ENCODE measurements at places on chromosomes 7 and 10.

GRCh38 chr7:69502358-69502757, 95.9 kb upstream of the AUTS2 start:
- DNase-seq, result no peak

GRCh38 chr10:97321032-97321803, 2.1 kb downstream of the FRAT1 start:
- no peak for DNase-seq

GRCh38 chr7:130216750-130217149, 9.1 kb downstream of the SSMEM1 start:
- DNase-seq, result no peak

GRCh38 chr10:121831777-121832176, 96.1 kb downstream of the ATE1 start:
- DNase-seq, result no peak

DNA sequence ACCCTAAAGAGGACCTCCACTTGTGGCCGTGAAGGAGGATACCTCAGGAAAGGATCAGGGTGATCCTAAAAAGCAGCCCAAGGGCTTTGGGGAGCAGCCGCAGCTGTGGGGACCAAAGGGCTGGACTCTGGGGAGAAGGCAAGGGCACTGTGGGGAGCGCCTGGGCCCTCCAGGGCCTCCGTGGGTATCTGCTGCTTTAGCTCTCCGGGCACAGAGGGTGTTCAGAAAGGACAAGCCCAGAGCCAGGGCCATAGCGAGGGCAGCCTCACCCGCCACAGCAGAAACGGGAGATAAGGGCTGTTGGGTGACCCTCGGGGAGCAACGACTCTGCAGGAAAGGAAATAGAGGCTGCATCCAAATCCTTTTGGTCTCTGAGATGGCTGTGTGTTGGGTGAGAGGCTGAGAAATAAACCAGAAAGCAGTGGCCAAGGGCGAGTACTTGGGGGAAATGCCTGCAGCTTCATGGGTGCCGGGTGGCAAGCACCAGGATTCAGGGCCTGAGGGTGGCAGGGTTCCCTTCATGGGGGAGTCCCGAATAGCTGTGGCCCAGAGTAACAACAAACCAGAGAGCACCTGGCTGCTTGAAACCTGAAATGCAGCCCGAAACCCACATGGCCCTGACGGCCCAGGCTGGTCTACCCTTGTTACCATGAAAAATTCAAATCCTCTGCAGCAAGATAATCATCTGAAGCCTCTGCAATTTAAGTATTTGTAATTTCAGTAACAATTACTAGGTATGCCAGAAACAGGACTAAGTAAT, 95.2 kb downstream of the VIPR2 start:
- no peak for DNase-seq

DNA sequence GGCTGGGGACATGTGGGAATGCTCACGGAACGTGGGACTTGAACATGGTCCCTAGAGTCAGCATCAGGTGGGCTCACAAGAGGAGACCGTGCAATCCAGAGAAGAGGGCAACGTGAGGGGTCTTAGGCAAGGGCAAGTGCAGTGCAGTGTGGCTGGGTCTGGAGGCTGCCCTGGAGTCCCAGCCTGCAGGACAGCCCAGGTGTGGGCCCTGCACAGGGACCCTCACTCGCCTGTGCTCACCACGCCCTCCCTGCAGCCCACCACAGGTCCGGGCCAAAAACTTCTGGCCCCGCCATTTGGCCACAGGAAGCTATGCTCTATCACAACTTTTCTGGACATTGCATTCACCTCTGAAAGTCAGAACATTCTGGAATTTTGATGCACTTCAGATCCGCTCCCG, 133.5 kb downstream of the PAXIP1 start:
- no peak for DNase-seq

DNA sequence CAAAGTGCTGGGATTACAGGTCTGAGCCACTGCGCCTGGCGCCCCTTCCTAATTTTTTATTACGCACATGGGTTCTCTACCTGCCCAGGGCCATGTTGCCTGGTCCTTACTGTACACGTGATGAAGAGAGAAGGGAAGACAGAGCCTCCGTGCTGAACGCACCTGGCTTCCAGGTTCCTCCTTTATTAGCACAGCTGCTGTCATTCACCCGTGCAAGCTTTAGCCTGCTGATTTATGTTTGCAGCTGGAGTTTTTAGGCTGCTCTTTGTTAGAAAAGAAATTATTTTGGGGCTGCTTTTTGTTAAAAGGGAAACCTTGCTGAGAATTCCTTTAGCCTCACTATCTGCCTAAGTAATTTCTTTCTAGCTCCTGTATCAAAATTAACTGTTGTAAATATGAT, 417.0 kb downstream of the CALN1 start:
- DNase-seq, result no peak
